Activated naive CD8-positive, alpha-beta T cell treated with anti-CD3 and anti-CD28 coated beads, Interleukin-2, amount 50 U/mL, for 24 hours (primary cell): ENCODE measurements at places on chromosomes 7 and 10.
A peak's percentile ranks its signal among the peaks of the same experiment; 100 is the strongest.

GRCh38 chr10:48981310-48981907 lies 41.8 kb upstream of the LRRC18 start:
- peak; percentile 47 for DNase-seq

- no peak for DNase-seq
Observed at GRCh38 chr10:117399341-117400196, 24.3 kb upstream of the PDZD8 start.

- no peak for DNase-seq
Observed at GRCh38 chr10:27678166-27678565, 67.5 kb downstream of the MKX start.

- no peak for DNase-seq
Observed at GRCh38 chr10:5356302-5356763, 8.4 kb upstream of the UCN3 start.

- no peak for DNase-seq
Observed at GRCh38 chr7:55130395-55131141, 111.8 kb downstream of the EGFR start.

GRCh38 chr7:118615-119391 lies 73.6 kb upstream of the FAM20C start:
- DNase-seq = no peak

DNA sequence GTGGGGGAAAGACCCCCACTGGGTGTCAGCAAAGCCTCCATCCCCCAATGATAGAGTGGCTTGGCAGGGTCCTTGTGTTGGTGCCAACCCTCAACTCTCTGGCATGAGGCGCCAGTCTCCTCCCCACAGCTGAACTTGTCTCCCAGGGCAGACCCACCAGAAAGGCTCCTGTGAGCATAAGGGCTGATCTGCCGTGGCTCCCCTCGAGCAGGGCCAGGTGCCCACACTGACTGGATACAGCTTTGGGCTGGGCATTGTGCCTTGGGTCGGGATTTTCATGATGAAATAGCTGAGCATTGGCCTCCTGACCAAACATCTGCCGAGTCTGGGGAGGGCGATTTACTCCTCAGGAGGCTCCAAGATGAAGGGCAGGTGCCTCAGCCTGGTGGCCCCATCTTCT lies 68.1 kb upstream of the NPTX2 start:
- DNase-seq = no peak
